ENCODE measurements at places on chromosomes 16 and 17.

- peak; percentile 43 for DNase-seq
These were observed 335 bp downstream of the TMEM11 start for GRCh38 chr17:21213638-21214014.

DNA sequence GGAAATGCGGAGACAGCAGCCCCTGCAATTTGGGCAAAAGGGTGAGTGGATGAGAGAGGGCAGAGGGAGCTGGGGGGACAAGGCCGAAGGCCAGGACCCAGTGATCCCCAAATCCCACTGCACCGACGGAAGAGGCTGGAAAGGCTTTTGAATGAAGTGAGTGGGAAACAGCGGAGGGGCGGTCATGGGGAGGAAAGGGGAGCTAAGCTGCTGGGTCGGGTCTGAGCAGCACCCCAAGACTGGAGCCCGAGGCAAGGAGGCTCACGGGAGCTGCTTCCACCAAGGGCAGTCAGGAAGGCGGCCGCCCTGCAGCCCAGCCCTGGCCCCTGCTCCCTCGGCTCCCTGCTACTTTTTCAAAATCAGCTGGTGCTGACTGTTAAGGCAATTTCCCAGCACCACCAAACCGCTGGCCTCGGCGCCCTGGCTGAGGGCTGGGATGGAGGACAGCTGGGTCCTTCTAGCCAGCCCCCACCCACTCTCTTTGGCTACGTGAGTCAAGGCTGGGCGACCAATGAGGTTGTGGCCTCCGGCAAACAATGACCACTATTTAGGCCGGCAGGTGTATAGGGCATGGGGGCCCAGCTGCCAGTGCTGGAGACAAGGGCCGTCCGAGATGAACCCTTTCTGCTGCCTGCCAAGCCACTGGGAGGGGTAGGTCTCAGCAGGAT, 507 bp downstream of the SERPINF1 start:
- no peak for DNase-seq

DNA sequence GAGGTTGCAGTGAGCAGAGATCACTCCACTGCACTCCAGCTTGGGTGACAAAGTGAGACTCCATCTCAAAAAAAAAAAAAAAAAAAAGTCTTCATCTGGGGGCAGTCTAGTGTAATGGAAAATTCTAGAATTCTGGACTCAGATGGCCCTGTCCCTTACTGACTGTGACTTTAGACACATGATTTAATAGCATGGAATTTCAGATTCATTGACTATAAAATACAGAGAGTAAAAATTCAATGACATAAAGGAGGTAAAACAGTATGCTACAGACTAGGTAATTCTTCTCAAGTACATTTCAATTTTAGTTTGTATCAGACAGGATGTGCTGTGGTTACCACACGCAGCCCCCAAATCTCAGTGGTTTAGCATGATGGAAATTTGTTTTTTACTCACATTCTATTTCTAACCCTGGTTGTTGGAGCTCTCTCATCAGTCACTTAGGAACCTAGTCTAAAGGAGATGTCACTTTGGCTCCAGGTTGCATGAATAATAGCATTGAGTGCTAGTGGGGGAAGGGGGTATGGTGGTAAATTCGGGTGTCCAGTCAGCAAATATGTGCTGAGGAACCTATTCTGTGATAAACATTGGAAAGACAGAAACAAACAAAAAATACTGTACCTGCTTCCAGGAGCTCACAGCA, 444.0 kb downstream of the XYLT1 start:
- DNase-seq, result no peak

DNA sequence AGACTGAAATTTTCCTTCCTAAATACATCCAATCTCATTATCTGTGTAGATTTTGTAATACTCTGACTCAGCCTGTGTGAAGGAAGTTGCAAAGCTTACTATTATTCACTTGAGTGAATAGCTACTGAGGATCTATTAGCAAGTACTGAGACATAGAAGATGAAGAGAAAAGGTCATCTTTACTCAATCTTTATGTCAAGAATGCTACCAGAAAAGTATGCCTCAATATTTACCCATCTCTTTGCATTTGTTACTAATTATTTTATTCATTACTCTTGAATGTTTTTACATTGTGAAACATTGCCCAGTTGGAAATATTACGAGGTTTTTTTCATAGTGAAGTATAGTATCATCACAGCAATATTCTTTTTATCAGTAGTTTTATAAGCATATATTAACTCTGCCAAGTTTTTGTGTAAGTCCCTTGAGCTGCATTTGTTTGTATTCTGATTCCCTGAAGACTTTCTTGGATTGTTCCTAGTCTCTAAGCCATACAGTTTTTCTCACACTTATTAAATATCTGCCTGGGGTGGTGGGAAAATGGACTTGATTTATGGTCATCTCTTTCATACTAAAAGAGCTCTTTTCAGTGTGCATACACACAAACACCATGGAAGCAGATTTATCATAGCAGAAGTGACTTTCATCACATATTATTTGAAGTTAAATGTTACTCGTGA, 110.4 kb downstream of the MRTFB start:
- DNase-seq, result no peak

GRCh38 chr17:50186661-50187393, 14.6 kb downstream of the COL1A1 start:
- no peak for DNase-seq

GRCh38 chr16:85227946-85228862, 115.9 kb upstream of the CIBAR2 start:
- DNase-seq, result no peak

DNA sequence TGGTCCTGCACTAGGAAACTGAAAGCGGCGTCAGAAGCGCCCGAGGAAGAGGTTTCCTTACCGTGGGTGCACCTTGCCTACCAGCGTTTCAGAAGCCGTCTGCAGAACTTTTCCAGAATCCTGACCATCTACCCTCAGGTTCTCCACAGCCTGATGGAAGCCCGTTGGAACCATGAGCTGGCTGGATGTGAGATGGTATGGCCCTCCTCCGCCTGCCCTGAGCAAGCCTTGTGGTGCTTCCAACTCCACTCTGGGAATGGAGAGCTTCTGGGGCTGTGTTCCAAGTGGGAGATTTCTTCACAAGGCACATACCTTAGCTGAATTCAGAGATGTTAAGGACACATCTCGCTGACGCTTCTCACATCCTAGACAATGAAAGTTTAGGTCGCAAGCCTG, 51.8 kb upstream of the ENDOV start:
- no peak for DNase-seq

DNA sequence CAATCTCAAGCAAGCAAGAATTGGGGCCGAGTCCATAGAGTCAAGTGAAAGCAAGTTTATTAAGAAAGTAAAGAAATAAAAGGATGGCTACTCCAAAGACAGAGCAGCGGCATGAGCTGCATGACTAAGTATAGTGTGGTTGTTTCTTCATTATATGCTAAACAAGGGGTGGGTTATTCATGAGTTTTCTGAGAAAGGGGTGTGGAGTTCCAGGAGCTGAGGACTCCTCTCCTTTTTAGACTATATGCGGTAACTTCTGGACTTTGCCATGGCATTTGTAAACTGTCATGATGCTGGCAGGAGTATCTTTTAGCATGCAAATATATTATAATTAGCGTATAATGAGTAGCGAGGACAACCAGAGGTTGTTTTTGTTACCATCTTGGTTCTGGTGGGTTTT, 819.9 kb downstream of the KCNJ2 start:
- DNase-seq, result no peak

All from CD4-positive, alpha-beta T cell treated with Interferon alpha-2 for 1 hour (primary cell).